ENCODE measurements at places on chromosomes 2 and 18. TPM values are rescaled to one million over a fixed set of nuclear protein-coding genes. Genes with fewer than 3 reads are reported as not detected.

- DNase-seq, result peak; percentile 27
Observed at GRCh38 chr2:19114754-19115231, 243.6 kb downstream of the OSR1 start.

STPG4 gene
- not detected for total RNA-seq

SELENOI gene
- 19.8 TPM for total RNA-seq

DNA sequence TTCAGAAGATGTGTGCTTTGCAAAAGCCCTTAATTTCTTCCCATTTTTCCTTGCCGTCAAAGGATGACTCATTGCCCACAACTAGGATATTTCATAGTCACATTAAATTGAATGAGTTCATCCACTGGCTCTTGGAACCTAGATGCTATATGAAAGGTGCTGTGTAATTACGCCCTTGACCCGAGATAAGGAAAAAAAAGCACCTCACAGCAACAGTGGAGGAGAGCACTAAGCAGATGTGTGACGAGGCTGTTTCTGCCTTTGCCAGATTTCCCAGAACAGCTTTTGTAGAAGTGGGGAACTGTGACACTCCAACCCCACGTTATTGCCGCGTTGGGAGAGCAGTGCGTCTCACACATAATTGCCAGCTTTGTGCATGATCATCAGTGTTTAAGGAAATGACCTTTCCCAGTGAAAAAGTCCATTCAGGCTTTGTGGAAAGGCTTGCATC is 33.3 kb upstream of the TMEM87B start:
- DNase-seq, result peak; percentile 70

CDH20 gene
- total RNA-seq, result not detected

FBLN7 gene
- 3.0 TPM for total RNA-seq

- DNase-seq, result no peak
Observed at GRCh38 chr18:10405014-10405493, 49.4 kb upstream of the APCDD1 start.

GRCh38 chr2:127662937-127663565 is 12.3 kb downstream of the LIMS2 start:
- DNase-seq, result no peak

IL36B gene
- not detected for total RNA-seq

GRCh38 chr18:5430131-5430530 is 113.7 kb downstream of the EPB41L3 start:
- no peak for DNase-seq

TM4SF20 gene
- total RNA-seq, result not detected

DNA sequence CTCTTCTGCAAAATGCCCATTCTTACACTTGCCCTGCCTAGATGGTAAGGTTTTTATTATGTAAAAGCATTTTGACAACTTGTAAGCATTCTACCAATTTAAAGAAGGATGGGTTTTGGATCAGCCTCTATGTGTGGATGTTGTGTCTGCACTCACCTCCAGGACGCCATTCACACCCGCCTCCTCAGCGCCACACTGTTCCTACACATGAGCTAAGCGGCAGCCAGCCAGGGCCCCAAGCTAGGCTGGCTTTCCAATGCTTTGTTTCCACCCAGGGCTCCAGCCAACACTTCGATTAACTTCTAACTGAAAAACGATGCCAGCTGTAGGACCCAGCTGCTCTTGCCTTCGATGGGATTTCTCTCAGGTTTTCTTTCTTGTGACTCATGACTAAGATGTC is 73.3 kb upstream of the FZD7 start:
- no peak for DNase-seq

GRCh38 chr2:42960002-42960841 is 167.8 kb upstream of the HAAO start:
- no peak for DNase-seq

IER3IP1 gene
- 46.5 TPM for total RNA-seq

DNA sequence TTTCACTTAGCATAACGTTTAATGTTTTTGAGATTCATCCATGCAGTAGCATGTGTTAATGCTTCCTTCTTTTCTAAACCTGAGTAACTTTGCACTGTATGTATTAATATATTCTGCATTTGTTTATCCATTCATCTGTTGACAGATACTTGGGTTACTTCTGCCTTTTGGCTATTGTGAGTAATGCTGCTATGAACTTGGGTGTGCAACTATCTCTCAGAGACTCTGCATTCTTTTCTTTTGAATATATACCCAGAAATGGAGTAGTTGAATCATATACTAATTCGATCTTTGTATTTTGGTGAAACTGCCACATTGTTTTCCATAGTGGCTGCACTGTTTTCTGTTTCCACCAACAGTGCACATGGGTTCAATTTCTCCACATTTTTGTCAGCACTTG is 128.3 kb downstream of the SH3BP4 start:
- DNase-seq, result peak; percentile 19

GRCh38 chr2:219285373-219285735 is 6.2 kb downstream of the DNAJB2 start:
- DNase-seq, result no peak

ZC3H6 gene
- total RNA-seq, result 3.5 TPM

GRCh38 chr2:182921234-182921633 is 54.8 kb upstream of the FRZB start:
- no peak for DNase-seq

DNA sequence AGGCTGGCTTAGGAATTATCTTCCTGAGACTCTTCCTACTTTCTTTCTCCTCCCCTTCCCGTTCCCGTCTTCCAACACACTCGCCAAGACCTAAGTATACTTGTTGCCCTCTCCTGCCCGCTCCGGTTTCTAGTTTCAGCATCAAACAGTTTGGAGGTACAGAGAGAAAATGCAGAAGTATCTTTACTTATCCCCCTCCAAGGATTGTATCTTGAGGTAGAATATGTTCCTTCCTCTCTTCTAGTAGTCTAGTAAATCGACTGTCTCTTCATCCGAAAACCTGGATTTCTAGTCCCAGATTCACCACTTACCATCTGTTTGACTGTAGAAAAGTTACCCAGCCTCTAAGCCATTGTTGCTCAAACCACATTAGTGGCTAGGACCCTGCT is 755 bp downstream of the EIF4E2 start:
- DNase-seq, result no peak
